ENCODE measurements at places on chromosomes 2 and 18.

GRCh38 chr2:16205631-16206030, 265.3 kb downstream of the MYCN start:
- DNase-seq: no peak

DNA sequence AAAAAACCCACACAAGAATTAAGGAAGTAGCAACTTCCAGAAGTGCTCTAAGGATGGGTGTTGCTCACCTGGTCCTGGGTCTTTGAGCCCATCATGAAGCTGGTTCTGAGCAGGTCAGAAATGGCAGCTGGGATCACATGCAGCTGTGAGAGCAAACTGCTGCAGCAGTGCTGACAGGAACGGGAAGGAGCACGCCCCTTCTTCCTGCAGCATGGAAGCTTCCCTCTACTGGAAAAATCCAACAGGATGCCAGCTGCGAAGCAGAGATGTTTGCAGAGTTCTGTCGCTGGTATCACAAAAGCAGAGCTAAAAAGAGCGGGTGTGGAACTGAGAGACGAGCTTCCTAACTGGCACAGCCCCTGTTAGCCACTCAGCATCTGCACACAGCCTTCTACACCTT, 33.7 kb downstream of the EIF4E2 start:
- DNase-seq: no peak

DNA sequence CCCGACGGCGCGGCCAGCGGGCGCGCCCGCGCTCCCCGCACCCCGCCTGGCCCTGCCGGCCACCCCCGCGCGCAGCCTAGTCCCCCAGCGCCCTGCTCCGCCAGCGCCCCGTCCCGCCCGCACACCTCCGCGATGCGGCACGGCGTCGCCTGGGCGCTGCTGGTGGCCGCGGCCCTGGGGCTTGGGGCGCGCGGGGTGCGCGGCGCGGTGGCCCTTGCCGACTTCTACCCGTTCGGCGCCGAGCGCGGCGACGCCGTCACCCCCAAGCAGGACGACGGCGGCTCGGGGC, 232 bp downstream of the SNED1 start:
- no peak for DNase-seq

DNA sequence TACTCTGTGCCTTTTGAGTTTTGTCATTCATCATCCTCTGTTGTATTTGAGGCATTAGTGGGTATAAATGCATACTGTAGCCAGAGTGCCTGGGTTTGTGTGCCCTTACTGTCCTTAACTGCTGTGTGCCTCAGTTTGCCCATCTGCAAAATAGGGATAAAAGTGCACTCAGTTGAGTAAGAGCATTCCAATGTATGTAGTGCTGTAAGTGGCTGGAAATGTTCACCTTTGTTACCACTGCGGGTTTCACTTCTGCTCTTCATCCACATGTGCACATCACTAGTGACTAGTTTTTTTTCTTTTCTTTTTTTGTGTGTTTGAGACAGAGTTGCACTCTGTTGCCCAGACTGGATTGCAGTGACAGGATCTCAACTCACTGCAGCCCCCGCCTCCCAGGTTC, 39.9 kb downstream of the PLEKHB2 start:
- no peak for DNase-seq

- DNase-seq: no peak
These were observed 75.4 kb downstream of the RAPGEF4 start for GRCh38 chr2:172811027-172811426.

DNA sequence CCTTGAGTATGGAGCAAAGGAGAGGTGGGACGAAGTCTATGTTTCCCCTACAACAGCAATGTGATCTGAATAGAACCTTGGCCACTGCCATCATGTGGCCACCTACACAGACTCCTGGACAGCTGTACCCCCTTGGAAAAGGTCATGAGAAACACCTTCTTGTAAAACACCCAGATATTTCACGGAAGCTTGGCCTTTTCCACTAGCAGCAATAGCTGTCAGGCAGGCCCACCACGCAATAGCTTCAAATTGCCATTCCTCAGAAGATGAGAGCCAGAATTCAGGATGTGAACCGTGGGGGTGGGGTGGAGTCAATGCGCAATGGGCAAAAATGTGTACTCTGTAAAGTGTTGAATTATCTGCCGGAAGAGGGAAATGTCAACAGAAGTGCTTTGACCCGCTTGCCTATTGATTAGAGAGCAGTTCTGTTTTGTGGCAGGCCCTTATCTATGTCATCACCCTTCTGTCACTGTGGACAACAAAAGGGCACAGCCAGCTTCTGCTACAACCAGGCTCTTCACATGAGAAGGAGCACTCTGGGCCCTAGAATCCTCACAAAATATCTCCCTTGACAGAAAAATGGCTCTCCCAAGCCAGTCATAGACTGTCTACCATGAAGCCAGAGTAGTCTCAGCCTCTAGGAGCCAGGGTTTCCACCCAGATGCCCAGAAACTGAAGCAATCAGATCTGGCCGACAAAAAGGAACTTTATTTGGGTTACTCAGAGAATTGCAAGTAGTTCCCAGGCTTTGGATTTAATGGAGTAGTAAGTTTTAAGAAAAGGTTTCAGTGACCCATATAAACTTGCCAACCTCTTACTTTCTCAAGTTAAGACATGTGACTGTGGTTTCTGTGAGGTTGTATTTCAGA, 9.5 kb downstream of the INPP1 start:
- no peak for DNase-seq

- DNase-seq: no peak
These were observed 8.3 kb upstream of the TNS1 start for GRCh38 chr2:218010984-218011652.

GRCh38 chr18:51275712-51276476, 78.4 kb upstream of the MEX3C start:
- no peak for DNase-seq

DNA sequence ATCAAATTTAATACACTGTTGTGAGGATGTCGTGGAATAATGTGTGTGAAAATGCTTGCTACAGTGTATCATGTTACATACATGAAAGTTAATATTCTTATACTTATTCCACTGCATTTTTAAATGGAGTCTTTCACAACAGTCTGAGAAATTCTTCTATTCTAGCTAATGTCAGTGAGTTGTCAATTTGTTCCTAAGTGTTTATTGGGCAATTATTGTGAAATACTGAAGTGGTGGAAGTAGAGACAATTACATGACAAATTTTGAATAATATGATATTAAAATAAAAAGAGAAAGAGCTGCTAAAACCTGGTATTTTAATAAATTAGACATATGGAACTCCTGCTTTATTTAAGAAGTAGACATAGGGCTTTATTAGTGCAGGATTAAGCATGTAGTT, 176.1 kb downstream of the PTPRM start:
- no peak for DNase-seq

DNA sequence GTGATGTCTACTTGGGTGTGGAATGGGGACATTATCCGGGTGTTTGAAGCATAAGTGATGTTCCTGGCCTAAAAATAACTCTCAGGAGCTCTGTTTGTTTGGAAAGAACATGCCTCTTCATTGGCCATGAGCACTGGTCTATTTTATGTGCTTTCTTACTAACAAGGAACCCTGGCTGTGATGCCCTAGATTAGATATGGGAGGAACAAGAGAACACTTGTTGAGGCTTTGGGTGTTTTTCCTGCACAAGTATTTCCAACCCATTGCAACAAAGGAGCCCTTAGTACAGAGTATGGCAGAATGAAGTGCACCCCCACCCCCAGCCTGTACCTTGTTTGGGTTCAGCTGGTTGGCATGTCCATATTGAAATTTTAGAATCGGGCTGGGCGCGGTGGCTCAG, 95.9 kb downstream of the SLC4A3 start:
- no peak for DNase-seq

- DNase-seq: no peak
These were observed 249.7 kb downstream of the TPGS2 start for GRCh38 chr18:36578871-36579710.

DNA sequence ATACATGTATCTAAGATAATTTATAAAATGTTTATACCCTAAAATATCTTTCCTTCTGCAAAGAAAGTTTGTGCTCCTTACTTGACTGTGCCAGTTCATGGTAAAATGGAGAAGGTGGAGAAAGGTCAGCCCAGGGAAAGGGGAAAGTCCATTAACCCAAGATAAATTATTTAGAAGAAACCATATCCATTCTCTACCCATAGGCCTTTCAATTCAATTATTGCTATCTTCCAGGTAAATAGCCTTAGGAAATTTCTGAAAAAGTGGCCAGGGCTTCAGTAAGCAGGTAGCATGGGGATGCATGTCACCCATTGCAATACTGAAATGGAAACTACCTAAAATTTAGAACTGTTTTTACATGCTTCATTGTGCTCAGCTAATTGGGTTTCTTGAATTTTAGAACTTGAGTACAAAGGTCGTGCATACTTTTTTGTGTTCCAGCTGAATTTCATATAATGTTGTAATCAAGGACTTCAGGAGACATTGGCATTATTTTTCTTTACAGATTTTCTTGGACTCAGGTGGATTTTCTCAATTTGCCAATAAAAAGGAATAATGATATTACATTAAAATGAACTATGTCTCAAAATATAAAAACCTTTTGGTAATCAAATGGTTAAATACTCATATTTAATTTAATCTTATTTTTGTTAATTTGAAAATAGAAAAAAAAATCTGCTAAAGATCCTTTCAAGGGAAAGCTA, 124.9 kb downstream of the CSRNP3 start:
- DNase-seq: no peak

DNA sequence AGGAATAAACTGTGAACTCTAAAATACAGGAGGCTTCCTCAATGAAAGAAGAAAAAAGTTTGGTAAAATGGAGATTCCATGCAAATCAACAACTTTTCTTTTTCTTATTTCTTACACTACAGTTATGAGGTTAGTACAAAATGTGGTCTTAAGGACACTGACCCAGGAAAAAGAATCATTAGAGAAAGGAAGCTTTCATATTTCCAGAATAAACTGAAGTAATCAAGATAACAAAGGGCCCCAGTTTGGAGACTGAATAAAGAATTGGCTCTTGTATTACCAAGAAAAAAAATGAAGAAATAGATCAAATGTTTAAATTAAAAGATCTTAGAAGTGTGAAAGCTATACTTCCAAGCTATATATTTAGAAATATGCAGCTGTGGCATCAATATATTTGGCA, 72.3 kb downstream of the SLC66A3 start:
- DNase-seq: no peak

- DNase-seq: no peak
These were observed 58.0 kb upstream of the FBXO11 start for GRCh38 chr2:47964277-47964676.

DNA sequence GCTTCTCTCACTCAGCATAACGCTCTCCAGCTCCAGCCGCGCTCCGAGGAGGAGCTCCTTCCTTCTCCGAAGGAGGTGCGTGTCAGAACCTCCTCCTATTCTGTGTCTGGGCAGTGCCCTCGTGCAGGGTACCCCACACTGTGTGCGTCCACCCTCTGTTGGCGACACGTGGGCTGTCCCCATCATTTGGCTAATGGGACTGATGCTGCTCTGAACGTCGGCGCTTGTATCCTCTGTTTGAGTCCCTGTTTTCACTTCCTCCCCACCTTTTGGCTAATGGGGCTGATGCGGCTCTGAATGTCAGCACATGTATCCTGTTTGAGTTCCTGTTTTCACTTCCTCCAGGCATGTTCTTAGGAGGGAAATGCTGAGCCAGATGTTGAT, 22.2 kb downstream of the KCNG2 start:
- DNase-seq: no peak

GRCh38 chr18:55328301-55328700, 259.7 kb downstream of the TCF4 start:
- no peak for DNase-seq

All from NCI-H2081 treated with DMSO at 0.1 percent for 48 hours (cell line).